CD4-positive, alpha-beta T cell treated with Interleukin-15 for 4 hours (primary cell): ENCODE measurements at places on chromosomes 2 and 18.

DNA sequence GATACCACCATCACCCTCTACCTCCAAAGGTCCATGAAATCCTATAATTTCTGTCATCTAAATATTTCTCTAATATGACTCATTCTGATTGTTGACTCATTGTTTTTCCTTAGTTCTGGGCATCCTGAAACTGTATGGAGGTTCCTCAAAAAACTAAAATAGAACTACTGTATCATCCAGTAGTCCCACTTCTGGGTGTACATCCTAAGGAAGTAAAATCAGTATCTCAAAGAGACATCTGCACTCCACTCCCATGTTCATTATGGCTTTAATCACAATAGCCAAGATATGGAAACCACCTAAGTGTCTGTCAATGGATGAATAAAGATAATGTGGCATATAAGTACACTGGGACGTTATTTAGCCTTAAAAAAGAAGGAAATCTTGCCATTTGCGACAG, 125.8 kb upstream of the MYO3B start:
- no peak for DNase-seq

- DNase-seq = no peak
Observed at GRCh38 chr18:43605224-43605623, 327.9 kb upstream of the SYT4 start.

DNA sequence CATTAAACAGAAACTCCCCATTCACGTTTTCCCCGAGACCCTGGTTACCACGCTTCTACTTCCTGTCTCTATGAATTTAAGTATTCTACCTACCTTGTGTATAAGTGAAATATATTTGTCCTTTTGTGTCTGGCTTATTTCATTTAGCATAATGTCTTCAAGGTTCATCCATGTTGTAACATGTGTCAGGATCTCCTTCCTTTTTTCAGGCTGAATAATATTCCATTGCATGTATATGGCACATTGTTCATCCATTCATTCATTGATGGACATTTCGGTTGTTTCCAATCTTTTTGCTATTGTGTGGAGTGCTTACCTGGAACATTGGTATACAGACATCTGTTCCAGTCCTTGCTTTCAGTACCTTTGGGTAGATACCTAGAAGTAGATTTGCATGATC, 18.2 kb upstream of the CABYR start:
- DNase-seq = no peak

GRCh38 chr2:239245872-239246721, 154.7 kb downstream of the HDAC4 start:
- no peak for DNase-seq

- DNase-seq = no peak
Observed at GRCh38 chr2:60517446-60517845, 36.0 kb downstream of the BCL11A start.

DNA sequence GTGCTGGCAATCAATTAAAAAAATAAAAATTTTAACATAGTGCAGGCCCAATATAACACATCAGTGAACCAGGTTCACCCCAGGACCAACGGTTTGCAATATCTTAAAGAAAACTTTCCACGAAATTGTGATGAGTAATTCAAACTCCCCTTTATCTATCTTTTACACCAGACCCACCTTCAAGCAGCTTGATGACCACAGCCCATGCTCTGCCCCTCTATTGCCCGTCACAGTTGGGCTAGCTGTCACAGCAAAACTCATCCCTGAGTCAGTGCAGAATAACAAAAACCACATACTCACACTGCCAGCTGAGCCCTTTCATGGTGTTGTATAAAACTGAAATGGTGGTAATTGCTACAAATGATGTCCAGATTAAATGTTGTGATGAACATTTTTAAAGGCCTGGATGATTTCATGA, 112.5 kb upstream of the CREB1 start:
- peak; percentile 1 for DNase-seq

DNA sequence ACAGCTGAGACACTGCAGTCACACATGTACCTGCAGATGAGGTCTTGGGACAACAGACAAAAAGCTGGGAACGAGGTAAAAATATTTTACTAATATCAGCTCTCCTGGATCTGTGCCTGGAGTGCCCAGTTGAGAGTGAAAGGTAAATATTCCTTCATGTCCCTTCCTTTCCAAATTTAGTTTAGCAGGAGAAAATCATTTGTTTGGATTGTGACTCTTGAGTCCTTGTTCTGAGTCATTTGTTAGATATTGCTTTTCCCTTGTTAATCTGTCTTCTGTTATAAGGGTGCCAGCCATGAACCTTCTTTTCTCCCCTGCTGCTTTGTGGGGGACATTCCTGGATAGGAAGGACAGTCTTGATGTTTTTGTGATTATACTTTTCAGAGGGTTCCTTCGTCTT, 329.2 kb downstream of the DSC3 start:
- no peak for DNase-seq

GRCh38 chr18:79104137-79104536, 34.9 kb downstream of the ATP9B start:
- DNase-seq = no peak

- no peak for DNase-seq
Observed at GRCh38 chr18:48950536-48951447, at the start of gene SMAD7. Gene SMAD7 (minus strand): TSS chr18:48950965. CDS start chr18:48950424, 541 bp downstream.

DNA sequence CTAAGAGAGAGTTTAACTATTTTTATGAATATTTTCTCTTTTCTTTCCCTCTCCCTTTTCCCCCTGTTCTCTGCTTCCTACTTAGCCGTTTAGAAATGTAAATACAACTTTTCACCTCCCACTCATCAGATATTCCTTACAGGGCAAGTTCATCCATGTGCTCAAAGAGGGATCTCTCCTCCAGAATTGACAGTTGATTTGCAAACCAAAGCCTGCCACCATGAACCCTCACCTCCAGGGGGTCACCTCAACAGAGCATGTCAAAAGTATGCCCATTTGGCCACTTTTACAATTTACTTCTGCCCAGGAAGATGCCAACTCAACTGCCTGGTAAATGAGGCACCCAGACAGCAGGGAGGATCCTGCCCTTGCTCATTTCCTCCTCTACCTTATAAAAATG, 149.2 kb upstream of the GYPC start:
- no peak for DNase-seq

GRCh38 chr18:36187826-36188721, 777 bp downstream of the MOCOS start:
- DNase-seq = no peak

GRCh38 chr2:60267122-60267521, 286.3 kb downstream of the BCL11A start:
- DNase-seq = no peak

GRCh38 chr18:42730272-42730671, 385.2 kb downstream of the RIT2 start:
- no peak for DNase-seq

- DNase-seq = no peak
Observed at GRCh38 chr2:128601298-128602037, 282.8 kb upstream of the HS6ST1 start.

- peak; percentile 63 for DNase-seq
Observed at GRCh38 chr2:8457699-8458502, 224.0 kb upstream of the ID2 start.

GRCh38 chr2:47354013-47354847, 48.7 kb upstream of the MSH2 start:
- no peak for DNase-seq

GRCh38 chr2:227031379-227031778, 132.6 kb downstream of the COL4A4 start:
- no peak for DNase-seq

DNA sequence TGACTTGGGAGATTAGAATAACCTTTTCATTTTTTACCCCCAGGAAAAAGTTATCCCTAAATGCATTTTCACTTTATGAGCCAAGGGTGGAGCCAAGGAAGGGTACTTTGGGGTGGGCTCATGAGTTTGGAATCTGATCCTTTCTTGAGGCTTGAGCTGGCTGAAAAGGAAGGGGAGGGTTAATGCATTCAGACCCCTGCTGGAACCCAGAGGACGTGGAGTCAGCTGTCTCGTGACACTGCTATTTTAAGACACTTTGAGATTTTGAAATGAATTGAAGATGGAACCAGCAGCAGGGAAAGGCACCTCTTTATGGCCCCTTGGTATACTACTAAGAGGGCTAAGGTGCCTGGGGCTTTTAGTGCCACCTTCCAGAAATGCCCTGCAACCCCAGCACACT, 90.4 kb downstream of the MARCHF4 start:
- no peak for DNase-seq

- DNase-seq = no peak
Observed at GRCh38 chr2:75606761-75607399, 39.7 kb upstream of the MRPL19 start.

- no peak for DNase-seq
Observed at GRCh38 chr18:48084858-48085257, 154.4 kb upstream of the SMAD2 start.

DNA sequence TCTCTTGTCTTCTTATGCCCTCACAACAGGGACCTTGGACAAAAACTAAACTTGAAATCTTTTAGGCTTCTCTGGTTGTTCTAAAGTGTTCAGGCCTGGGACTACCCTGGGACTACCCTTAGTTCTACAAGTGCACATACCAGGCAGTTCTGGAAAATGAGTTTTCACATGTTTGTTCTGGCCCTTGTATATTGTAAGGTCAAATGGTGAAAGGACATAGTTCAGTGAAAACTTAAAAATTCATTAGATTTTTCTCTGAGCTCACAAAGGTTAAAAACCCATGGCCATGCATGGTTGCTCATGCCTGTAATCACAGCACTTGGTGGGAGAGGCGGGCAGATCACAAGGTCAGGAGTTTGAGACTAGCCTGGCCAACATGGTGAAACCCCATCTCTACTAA, 875.5 kb upstream of the FAM98A start:
- DNase-seq = no peak

DNA sequence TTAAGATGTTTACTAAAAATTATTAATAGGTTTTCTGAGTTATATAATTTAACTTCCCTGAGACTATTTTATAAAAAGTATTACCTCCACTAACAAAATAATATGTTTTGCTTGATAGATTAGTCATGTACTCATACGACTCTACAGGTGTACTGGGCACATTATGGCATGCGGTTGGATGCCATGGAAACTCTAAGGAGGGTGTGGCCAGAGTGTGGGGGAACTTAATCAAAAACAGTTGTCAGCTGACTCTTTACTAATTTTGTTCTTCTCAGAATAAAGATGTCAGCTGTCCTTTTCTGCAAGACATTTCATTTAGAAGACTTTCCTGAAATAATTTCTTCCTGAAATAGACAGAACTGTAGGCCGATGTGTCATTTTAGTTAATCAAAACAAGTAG, 228.3 kb upstream of the SIX3 start:
- DNase-seq = no peak

- no peak for DNase-seq
Observed at GRCh38 chr2:134936691-134937090, 18.1 kb downstream of the CCNT2 start.

- DNase-seq = no peak
Observed at GRCh38 chr2:85089585-85089984, 43.6 kb upstream of the TCF7L1 start.

GRCh38 chr2:168660870-168661862, 141.3 kb upstream of the NOSTRIN start:
- DNase-seq = no peak

- no peak for DNase-seq
Observed at GRCh38 chr18:9916077-9916639, 2.3 kb downstream of the VAPA start.

DNA sequence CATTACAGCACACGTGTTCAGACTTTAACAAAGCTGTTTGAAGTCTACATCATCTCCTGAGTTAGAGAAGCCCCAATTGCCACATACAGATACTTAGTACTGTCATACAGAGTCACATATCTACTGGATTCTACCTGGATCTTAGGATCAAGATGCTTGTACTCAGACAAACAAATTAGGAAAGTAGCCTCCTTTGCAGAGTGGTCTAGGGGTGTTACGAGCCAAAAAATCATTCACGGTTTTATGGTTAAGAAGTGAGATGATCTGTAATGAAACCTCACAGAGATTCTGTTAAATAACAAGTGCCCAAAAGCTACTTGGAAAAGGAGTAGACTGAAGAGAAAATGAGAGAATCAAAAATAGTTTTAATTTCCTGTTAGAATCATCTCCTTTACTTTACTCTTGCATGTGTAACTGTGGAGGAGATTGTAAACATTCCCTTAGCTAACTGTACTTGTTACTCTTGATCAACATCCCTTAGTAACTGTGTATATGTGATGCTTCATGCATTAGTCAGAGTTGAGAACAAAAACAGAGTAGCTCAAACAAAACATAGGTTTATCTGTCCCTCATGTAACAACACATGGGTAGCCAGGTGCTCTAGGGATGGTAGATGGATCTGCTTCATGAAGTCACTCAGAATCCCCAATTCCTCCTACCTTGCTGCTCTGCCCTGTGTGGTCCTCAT, 16.4 kb upstream of the IL1RL1 start:
- no peak for DNase-seq

GRCh38 chr2:47009253-47009767, 93.7 kb upstream of the MCFD2 start:
- DNase-seq = no peak

DNA sequence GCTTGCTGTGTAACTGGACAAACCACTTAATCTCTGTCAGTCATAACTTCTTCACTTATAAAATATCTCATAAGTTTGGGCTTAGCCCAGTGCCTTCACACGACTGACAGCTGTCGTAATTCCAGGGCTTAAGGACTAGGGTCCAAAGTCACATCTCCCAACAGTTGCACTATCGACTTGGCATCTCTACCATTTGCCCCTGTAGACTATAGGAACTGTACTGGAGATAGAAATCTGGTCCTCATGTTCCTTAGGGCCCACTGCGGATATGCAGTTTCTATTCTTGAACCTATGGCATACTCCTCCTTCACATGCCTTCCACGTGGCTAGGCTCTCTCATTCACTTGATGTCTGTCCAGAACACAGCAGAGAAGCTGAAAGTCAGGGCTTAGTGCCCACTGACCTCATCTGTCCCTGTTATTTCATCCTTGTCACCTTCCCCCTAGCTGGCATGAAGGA, 2.7 kb downstream of the ABHD1 start:
- DNase-seq = no peak

DNA sequence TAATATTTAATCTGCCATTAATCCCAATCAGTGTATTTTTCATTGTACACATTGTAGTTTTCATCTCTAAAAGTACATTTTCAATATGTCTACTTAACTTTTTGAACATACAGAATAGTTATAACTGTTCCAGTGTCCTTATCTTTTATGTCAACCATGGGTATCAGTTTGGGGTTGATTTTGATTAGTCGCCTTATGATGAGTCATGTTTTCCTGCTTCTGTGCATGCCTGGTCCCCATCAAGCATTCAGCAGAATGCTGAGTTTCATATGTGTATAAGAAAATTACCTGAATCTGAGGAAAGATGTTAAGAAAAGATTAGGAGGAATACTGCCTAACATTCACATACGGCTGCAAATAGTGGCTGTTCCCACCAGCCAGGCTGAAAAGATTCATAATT, 17.7 kb downstream of the SPDYA start:
- DNase-seq = no peak

DNA sequence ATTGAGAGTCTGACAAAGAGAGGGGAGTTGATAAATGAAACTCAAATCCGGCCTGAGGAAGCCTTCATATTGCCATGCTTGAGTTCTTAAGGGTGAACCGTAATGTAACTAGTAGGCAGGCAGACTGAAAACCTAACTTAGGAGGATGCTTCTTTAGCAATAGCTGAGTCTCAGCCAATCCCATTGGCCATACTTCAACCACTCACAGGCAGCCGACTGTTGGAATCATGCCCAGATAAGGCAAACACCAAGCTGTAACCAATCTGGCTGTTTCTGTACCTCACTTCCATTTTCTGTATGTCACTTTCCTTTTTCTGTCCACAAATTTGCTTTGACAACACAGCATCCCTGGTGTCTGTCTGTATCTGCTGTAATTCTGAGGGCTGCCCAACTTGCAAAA, 39.5 kb downstream of the TPRKB start:
- no peak for DNase-seq

- DNase-seq = no peak
Observed at GRCh38 chr2:74540291-74540690, 10.6 kb downstream of the HTRA2 start.
